ENCODE measurements at places on chromosomes 3 and 15. TPM values are rescaled to one million over a fixed set of nuclear protein-coding genes. Genes with fewer than 3 reads are reported as not detected.

Gene P4HTM
- 16.9 TPM for total RNA-seq

Gene CAPN3
- 5.1 TPM for total RNA-seq

Gene ZNF660
- total RNA-seq, result 3.0 TPM

Gene ZBTB47
- total RNA-seq, result 61.3 TPM

Gene CYP11A1
- 1.6 TPM for total RNA-seq

Gene GOLGA8J
- total RNA-seq, result not detected

Gene CHRFAM7A
- total RNA-seq, result not detected

Gene ADAMTS7
- 3.5 TPM for total RNA-seq

Gene ROBO2
- total RNA-seq, result 0.33 TPM

Gene PLSCR4
- total RNA-seq, result 11.0 TPM

Gene SPINK8
- not detected for total RNA-seq

Gene CSK
- 20.3 TPM for total RNA-seq

All from placental epithelial cell (primary cell).